Stimulated activated CD8-positive, alpha-beta memory T cell treated with anti-CD3 and anti-CD28 coated beads, Interleukin-15, amount 100 ng/mL, for 48 hours (primary cell): ENCODE measurements at places on chromosomes 2 and 18.

GRCh38 chr2:98744595-98744994 is 13.7 kb upstream of the MGAT4A start:
- DNase-seq = no peak

GRCh38 chr18:48864876-48865275 is 85.9 kb downstream of the SMAD7 start:
- DNase-seq = no peak

DNA sequence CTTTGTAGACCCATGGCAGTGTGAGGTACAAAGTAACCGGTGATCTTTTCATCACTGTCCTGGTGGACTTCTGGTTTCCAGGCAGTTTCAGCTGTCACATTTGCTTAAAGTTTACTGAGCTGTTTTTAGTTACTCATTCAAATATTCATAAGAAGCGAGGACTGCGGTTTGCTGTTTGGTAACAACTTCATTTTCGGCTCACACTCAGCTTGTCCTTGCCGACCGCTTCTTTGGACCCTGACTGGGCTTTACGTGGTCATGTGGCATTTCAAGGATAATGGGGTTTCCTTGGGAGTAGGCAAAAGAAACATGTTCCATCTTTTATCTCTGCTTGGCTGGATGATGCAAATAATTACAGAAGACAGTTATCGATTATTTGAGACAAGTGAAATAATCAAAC is 350.7 kb downstream of the PAX3 start:
- no peak for DNase-seq

DNA sequence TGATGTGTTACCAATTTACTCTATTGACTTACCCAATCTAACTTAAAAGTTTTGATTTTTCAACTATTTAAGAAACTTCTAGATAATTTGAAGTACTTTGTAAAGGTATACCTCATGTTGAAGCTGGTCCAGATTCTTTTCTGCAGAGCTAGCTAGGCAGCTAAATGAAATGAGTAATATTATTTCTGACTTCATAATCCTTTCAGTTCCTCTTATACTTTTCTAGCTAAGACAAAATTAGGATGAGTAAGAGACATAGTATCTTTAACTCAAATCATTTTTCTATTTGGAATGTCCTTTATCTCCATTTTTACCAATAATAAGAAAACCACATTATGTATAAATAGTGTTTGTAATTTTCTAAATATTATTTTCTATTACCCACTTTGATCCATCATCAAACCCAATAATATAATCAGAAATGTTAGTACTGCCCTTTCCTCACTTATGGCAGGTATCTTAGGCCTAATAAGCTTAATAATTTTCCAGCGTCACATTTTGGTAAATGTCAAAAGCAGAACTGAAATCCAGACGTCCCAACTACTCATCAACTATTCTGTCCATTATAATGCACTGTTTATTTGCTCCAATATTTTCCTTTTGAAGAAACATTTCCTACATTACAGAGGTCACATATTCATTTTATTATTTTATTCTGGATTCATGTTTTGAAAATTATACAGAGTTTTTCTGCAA is 456.6 kb downstream of the THSD7B start:
- no peak for DNase-seq

GRCh38 chr2:106919012-106919411 is 33.0 kb upstream of the ST6GAL2 start:
- DNase-seq = no peak

GRCh38 chr2:145184741-145185651 is 665.1 kb upstream of the ZEB2 start:
- DNase-seq = no peak

DNA sequence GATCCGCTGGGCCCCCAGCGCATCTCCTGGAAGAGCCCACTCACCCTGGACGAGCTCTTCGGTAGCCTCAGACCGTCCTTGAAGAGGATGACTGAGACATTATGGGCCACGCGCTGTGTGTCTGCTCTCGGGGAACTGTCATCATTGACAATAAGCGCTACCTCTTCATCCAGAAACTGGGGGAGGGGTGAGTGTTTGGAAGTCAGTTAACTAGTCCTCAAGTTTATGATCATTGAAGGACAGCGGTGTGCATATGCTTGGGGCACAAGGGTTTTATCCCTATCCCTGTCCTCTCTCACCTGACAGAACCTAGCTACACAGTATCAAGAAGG is 586 bp downstream of the STK16 start:
- no peak for DNase-seq

- no peak for DNase-seq
These were observed 270.7 kb downstream of the HRH4 start for GRCh38 chr18:24731158-24731557.

DNA sequence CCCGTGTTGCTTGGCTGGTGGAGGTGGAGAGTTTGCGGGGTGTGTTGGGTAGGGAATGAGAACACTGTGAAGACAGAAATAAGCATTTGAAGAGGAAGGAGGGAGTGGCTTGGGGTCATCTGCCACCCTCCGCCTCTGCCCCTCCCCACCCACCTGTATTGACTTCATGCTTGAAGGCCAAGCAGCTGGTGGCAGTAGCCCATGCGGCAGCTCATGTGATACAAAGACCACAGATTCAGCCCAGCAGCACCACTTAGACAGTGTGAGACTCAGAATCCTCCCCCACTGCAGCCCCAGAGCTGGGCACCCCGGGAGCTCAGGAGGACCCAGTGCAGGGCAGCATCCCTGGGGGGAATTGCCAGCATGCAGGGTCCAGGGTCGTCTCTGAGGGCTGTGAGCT is 15.4 kb downstream of the NPPC start:
- no peak for DNase-seq

- no peak for DNase-seq
These were observed 65.6 kb downstream of the TMEM17 start for GRCh38 chr2:62440281-62440946.

- DNase-seq = no peak
These were observed 89.8 kb upstream of the NEUROD1 start for GRCh38 chr2:181770150-181770549.

GRCh38 chr2:150624001-150624401 is 136.5 kb upstream of the RND3 start:
- no peak for DNase-seq

DNA sequence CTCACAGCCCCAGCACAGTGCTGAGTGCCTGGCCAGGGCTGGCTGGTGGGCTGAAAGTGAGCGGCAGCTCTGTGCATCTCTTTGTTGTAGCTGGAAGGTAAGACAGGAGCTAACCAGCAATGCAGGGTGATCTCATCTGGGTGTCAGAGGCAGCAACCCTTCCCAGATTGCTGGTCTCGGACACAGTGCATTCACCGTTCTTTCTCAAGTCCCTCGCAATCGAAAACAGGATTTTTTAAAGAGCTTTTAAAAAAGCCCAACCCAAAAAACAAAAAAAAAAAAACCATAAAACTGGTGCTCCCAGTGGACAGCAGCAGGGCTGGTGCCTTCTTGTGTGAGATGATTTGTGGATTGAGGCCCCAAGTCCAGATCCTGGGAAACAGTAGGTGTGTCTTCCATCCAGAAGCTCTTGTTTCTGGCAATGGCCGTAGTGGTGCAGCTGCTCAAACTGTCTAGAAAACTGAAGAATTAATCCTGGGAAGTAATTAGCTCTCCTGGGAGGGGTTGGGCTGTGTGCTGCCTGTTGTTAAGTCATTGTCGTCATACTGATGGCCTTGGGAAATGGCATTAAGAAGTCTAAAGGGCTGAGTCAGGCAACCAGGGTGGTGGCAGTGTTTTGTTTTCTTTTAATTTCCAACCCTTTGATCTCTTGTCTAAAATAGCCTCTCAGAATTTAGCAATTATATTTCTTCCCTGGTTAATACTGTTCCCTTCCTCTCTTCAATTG is 156.7 kb downstream of the KLHL29 start:
- DNase-seq = no peak

DNA sequence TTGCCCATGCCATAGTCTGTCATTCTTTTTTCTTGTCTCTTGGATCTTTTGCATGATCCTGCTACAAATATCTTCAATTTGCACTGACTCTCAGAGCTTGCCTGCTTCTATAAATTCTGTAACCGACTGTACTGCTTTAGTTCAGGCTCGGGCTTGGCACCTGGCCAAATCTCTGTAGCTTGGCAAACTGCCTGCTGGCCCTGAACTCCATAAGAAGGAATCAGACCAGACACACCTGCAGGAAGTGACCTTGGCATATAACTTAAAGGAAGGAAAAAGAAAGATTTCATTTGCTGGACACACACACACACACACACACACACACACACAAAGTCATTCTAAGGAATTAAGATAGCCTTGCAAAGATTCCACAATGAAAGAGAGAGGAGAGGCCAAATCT is 291.2 kb upstream of the DDX18 start:
- no peak for DNase-seq

DNA sequence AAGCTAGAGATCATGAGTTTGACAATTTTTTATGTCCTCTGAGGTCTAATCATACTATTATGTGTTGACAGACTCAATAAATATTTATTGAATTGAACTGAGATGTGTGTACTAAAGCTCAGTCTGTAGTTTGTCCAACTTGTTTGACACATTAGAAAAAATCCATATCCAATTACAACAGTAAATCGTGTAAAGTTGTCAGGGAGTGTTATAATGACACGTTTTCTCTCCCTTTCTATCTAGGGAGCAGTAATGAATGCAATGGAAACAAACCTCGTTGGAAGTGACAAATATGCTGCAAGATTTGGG is 28.4 kb downstream of the ITGA4 start:
- no peak for DNase-seq

DNA sequence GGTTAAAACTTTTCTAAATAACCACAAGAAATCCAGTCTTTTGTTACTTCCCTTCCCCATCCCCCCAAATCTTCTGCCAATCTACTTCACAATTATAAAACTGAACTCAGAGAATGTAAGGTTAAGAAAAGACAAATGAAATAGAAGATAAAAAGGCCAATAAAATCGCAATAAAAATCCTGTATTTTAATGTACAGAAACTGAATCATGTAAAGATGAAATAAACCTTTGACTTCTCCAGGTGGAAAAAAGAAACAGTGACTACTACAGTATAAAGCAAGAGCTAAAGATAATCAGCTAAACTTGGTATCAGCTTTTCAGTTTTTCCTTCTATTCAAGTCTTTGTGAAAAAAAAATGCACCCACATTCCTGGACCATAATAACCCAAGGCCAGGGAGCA is 1.7 kb downstream of the SYT4 start:
- DNase-seq = no peak

DNA sequence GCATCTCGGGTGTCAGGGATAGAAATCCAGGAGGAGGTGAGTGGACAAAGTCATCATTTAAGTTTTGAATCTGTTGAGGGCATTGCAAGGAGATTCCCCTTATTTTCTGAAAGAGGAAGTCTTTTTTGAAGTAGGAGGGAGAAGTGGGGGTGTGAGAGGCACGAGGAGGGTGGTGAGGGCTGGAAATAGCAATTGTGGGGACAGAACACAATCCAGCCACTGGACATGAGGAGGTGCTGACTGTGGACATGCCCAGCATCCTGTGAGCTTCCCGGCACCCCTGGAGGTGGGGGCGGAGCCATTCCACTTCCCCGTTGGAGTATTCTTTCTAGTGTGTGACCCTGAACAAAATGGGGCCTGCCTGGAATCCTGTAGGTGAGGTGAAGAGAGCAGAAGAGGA is 310.7 kb upstream of the EPAS1 start:
- no peak for DNase-seq

DNA sequence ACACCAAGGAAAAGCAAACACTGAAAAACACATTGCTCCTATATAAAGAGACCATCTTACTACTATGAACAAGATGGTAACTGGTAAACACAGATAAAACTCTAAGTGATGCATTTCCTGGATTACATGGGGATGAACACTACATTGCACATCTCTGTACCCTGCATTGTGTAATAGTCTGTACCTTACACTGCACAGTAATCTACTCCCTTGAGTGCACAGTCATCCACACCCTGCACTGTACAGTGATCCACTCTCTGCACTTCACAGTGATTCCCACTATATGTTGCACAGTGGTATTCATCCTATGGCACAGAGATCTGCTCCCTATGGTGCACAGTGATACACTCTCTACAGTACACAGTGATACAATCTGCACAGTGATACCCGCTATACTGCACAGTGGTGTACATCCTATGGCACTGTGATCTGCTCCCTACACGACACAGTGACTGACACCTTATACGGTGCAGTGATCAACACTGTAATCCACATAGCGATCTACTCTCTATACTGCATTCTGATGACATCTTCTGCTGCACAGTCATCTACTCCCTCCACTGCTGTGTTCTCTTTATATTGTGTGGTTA is 462.2 kb upstream of the RGPD4 start:
- no peak for DNase-seq

DNA sequence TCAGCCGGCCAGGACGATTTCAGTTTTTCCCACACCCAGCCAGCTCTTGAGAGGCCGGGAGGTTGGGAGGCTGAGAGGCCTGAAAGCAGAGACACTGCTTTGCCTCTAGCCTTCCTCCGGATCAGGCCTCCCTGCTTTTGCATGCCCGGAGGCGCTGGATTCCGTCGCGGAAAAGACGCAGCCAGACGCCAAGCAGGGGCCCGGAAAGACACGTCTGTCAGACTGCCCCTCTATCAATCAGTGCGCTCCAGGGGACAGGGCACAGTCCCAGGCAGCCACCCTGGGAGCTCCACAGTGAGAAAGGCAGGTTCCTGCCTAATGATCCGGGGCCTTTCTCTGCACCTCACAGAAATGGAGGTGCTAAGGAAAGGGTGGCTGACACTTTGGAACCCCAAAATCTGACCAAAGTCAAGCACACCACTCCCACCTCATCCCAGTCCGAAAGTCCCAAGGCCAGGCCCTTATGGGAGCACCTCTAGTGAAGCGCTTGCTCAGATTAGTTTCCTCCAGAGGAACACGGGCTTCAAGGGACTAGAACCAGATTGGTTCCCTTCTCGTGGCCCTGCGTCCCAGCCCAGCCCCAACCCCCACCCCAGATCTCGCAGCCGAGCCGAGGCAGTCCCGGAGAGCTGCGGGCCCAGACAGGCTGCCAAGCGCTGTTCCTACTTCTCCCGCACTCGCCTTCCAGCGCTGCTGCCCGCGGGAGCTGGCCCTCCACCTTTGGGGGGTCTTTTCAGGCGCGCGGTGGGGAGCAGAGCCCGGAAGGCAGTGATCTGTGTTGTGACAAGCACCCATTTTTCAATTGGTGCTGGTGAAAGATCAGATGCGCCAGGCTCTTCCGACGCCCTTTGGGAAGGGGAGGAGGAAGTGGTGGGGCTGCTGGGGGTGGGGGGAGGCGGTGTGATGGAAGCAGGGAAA is 5.0 kb downstream of the DLX1 start:
- no peak for DNase-seq

DNA sequence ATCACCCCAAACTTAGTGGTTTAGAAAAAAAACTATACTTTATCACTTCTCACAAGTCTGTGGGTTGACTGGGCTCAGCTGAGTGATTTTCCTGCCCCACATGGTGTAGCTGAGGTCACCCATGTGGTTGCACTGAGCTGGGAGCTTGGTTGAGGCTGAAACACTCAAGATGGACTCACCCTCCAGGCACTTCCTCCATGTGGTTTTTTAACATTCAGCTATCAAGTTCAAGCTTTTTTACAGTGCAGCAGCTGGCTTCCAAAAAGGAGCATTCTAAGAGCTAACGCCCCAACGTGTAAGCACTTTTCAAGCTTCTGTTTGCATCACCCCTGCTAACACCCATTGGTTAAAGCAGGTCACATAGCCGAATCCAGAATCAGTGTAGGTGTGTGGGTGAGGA is 105.9 kb upstream of the CREB1 start:
- peak; percentile 61 for DNase-seq
